ENCODE measurements at places on chromosomes 7 and 10.

- DNase-seq, result no peak
Observed at GRCh38 chr7:158646766-158647474, 57.7 kb downstream of the NCAPG2 start.

GRCh38 chr10:29119374-29119773 is 169.5 kb upstream of the LYZL1 start:
- DNase-seq, result no peak

GRCh38 chr10:116331815-116332214 is 7.6 kb downstream of the CCDC172 start:
- no peak for DNase-seq

DNA sequence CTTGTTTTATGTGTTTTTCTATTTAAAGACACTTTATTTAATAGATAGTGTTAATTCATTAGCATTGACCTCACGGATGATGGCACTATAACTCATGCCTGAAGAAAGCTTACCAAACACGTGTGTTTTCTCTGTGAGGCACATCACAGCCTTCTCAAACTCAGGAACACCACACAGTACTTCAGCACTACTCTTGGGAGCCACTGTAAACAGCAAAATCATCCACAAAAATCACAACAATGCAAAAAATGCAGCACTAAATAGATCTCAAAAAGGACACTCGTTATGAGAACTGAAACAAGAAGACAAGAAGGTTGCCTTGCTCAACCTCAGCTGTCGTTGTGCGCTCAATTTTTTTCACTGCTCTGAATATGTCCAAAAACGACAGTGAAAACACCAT is 12.0 kb upstream of the PARP12 start:
- DNase-seq, result no peak

- DNase-seq, result no peak
Observed at GRCh38 chr10:128527711-128528110, 401.5 kb upstream of the MKI67 start.

DNA sequence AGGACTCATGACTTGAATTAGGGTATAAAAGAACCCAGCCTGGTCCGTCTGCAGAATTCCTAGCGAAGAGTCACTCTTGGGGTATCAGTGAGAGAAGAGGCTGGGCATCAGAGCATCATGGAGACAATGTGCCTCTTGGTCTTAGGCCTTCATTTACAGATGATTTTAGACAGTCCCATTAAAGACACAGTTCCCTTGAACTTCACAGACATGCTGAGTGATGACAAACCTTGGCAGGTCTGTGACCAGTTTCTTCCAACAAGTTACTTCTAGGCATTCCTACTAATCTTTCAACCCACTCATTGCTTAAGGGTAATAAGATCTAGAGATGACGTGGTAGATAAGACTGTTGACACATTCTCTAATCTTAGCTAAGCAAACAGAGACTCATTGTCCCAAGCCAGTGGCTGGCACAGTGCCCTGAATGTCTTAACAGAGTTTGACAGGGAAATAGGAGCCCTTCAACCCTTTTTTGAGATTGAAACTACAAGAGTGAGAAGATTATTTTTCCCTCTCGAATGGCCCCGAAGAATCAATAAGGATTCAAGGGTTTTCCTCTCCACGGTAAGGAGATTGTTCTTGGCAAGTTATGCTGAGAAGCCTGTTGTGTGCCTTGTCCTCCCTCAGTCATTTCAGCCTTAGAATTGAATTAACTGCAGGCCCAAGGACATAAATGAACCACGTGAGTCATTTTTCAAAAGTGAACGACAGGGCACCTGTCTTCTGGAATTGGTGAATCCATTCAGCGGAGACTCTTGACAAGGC is 281.1 kb downstream of the CCDC3 start:
- no peak for DNase-seq

DNA sequence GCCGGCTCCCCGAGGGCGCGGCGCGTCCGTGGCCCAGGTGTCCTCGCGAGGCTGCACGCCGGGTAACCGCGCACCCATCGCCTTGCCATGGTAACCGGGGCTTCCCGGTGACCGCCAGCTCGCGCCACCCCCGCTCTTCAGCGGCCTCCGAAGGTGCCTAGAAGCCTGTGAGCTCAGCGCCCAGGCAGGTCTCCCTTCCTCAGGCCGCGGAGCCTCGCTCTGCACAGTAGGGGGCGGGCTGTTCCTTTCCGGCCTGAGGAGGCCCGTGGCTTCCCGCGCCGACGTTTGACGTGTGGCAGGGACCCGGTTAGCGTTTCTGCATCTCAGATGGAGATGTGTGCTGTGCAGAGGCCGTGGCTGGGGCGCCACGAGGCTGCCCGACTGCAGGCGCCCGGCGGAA is 117.1 kb downstream of the DYNC2I1 start:
- no peak for DNase-seq

- no peak for DNase-seq
Observed at GRCh38 chr10:78047314-78047891, 13.7 kb downstream of the RPS24 start.

DNA sequence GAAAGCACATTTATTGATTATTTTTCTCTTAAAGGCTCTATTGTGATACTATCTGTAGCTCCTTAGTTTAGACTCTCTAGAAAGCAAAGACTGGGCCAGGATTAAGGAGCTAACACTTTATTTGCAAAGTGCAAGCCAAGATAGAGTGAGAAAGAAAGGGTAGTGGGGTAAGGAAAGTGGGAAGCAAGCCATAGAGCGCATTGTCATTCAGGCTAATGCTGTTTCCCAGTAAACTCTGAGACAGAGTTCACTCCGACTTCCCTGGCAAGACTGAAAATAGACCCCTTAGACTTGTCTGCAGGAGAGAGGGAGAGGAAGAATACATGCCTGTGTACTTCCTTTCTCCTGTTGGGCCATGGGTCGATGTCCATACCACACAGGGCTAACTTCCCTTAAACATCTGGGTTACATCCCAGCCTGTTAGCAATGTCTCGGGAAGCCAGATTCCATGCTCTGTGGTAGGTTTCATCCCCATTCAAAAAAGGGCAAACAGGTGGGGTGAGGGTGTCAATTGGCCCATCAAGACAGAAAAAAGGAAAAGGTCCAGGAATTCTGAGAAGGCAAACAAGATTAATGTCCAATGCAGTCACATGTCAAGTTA is 875.8 kb upstream of the CELF2 start:
- no peak for DNase-seq

- no peak for DNase-seq
Observed at GRCh38 chr7:38007096-38007495, 86.7 kb downstream of the EPDR1 start.

- DNase-seq, result no peak
Observed at GRCh38 chr10:51599647-51600046, 99.7 kb downstream of the CSTF2T start.

GRCh38 chr10:88045096-88045495 is 181.7 kb downstream of the PTEN start:
- DNase-seq, result no peak

DNA sequence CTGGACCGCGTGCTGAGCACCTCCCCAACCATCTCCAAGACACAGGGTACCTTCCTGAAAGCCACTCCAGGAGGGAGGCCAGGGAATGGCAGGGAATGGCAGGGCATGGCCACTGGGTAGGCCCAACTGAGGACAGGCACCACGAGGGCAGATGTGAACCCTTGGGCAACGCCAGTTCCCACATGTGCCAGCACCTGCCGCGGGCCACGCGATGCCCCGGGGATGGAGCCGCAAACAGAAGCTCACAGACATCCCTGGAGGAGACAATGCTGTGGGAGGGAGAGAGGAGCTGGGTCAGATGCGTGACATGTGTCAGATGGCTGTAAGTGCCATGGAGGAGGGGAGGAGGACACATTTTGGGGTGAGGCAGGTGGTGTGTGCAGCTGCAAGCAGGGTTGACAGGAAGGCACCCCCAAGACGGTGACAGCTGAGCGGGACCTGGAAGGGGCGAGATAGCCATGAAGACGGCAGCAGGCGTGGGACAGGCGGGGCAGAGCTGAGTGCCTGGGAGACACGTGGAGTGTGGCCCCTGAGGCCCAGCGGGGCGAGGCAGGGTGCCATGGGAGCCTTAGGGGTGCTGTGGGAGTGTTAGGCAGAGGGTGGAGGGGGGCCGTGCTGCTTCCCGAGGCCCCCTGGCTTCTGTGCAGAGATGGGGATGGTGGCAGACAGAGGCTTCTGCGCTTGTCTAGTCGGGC is 27.7 kb downstream of the IQCE start:
- DNase-seq, result no peak

DNA sequence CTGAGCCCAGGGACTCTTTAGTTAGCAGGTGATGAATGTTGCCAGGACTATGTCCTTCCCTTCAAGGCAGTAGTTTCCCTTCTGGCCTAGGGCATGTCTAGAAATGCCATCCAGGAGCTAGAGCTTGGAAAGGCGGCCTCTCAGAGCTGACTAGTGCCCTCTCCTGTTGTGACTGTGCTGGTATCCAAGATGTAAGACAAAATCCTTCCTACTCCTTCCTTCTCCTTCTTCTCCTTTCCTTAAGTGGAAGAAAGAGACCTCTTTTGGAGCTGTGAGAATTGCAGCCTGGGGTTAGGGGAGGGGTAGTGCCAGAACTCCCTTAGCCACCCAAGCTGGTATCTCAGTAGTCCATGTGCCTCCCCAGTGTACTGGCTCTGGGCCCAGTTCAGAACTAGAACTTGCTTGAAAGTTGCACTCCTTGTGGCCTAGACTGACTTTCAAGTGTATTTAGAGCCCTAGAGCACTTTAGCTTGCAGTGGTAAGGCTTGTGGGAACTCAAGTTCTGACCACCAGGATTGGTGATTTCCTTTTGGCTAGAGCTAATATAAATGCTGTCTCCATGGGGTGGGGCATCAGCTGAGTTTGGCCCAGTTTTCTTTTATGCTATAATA is 118.8 kb downstream of the NPSR1 start:
- no peak for DNase-seq

- no peak for DNase-seq
Observed at GRCh38 chr10:71473671-71474599, 77.2 kb downstream of the CDH23 start.

GRCh38 chr10:14823966-14824365 is 13.9 kb downstream of the CDNF start:
- DNase-seq, result no peak

DNA sequence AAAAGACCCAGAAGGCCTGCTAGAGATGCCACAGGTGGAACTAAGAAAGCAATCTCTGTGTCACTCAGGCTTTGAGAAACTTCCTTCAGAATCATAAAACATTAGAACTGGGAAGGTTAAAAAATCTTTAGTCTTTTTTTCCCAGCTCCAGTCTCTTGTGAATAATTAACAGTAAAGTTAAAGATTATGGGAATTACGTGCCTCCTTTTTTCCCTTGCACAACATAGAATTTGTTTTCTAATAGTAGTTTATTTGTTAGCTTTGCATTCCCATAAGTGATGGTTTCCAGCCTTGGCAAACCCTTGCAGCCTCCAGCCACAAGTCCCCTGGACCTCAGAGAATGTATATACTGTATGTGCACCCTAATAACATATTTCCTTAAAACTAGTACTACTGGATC is 128.3 kb downstream of the TPST1 start:
- no peak for DNase-seq

- no peak for DNase-seq
Observed at GRCh38 chr10:67609996-67610793, 85.8 kb downstream of the CTNNA3 start.

DNA sequence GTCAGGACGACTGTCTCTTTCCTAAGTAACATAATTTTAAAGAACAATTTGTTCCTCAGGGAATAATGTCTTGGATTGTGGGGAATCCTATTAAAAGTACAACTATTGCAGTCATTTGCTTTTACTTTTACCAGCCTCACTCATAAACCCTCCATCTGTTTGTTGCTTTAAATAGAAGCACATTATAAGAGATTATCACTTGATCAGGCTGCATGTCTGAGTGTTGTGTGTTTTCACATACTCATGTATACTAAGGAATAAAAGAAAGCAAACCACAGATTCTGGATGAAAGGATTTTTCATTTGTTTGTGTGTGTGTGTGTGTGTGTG is 1077.8 kb downstream of the KCNMA1 start:
- DNase-seq, result no peak

GRCh38 chr7:47320296-47320695 is 261.6 kb downstream of the TNS3 start:
- DNase-seq, result no peak

DNA sequence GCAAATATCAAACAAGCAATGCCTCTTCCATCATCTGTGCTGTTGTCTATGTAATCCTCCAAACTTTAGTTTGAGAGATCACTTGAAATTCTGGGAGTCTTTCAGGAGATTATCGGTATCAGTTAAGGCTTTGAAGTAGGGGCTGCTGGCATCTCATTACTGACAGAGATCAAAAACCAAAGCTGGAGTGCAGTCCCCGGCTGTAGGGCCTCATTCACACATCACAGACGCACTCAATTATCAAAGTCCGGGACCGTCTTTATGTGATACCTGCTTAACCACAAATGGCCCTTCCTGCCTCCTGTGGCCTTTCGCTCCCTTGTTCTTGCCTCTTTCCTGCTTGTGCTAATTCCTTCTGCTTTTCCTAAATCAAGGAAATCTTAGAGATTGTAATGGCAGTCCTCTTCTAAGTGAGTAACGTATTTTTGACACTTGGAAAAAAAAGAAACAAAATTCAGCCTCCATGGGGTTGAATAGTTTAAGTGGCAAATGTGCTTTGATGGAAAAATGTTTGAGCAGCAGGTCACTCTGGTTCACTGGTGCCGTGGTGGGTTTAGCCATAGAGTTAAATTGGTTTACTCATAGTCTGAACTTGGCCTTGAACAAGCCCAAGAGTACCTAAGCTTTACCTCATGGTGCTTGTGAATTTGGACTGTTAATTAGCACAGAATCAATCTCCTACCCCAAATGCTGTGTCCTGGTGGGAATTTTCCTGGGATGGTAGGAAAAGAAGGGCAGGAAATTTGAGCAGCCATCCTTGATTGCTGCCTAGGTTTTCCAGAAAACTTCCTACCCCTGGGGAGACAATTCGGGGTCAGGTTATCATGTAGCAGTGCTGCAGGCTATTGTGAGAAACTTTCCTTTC is 178.9 kb upstream of the LYZL1 start:
- no peak for DNase-seq

DNA sequence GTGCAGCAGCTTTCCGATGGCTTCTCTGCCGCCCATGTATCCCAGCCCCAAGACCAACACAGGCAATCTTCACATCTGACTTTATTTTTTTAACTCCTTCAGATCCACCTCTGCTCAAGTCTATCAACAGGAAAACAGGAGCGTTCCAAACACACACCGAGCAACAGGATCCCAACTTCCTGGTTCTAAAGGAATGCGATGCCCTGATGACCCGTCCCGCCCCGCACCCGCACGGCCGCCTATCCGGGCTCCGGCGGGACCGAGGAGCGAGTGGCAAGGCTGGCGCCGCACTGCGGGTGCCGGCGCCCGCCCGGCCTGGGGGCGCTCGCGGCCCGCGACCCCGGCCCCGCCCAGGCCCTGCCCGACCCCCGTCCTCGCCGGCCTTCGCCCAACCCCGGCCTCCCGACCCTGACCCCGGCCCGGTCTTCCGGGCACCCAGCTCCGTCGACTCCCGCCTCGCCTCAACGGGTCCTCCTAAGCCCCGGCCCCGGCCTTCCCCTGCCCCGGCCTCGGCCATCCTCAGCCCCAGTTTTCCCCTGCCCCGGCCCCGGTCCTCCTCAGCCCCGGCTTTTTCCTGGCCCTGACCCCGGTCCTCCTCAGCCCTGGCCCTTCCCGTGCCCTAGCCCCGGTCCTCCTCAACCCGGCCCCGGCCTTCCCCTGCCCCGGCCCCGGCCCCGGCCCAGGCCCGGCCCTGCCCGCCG is 730 bp downstream of the LARP4B start:
- no peak for DNase-seq

- DNase-seq, result no peak
Observed at GRCh38 chr7:87498893-87499292, 23.4 kb upstream of the ABCB4 start.

Data from NCI-H187 treated with DMSO at 0.1 percent for 48 hours (cell line).